Breast epithelium (tissue), 4 donors: ENCODE measurements at places on chromosomes 7 and 10.

DNA sequence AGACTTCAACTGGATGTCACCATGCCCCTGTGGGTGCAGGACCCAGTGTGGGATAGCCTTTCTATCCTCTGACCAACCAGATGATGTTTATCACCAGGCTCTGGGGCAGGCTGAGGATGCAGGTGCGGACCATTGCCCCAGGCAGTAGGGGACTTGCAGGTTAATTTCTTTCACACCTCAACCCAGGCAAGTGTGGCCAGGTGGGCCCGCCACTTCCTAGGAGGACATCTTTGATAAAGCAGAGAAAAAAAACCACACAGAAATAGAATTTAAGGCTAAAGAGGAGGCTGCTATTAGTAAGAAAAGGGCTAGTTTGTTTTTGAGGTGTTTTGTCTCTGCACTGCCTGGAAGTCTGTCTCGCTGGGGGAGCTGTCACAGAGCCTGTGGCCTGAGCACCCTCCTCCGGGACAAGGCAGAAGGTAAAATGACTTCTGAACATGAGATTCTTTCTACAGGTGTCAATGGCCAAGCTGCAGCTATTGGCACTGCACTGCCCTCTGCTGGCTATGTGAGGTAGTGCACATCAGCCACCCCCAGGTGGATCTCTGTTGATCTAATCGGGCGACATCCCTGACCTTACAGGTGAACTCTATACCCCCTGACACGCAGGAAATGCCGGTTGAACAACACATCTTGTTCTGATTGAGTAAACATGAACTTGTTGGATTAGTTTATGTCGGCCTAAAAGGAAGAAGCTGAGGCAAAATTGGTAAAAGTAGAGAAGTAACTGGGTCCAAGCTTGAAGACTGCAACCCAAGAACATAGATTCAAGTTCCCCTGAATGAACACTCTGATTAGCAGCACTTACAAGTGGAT lies 21.0 kb downstream of the UPP1 start:
- peak; percentile 68 for DNase-seq

DNA sequence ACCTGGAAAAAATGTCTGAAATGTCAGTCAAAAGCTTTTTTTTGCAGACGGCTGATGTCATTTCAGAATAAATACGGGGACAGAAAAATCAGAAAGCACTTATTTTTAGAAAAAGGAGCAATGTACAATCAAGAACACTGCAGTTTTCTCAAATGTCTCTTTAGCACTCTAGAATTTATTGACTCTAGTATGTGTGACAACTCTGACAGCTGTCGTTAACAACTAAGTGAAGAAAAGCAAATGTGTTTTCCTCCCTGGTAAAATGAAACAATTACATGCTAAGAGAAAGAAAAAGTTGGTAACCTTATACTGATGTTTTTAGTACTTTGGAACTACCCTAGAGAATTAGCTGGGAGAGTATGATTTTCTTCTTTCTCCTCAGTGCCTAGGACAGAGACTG lies 497.4 kb downstream of the GRM8 start:
- DNase-seq = no peak

GRCh38 chr10:106980495-106981451 lies 183.7 kb downstream of the SORCS1 start:
- DNase-seq = no peak

- DNase-seq = no peak
These were observed 13.1 kb downstream of the VOPP1 start for GRCh38 chr7:55558962-55559920.

GRCh38 chr10:68796605-68797004 lies 30.7 kb upstream of the STOX1 start:
- no peak for DNase-seq

DNA sequence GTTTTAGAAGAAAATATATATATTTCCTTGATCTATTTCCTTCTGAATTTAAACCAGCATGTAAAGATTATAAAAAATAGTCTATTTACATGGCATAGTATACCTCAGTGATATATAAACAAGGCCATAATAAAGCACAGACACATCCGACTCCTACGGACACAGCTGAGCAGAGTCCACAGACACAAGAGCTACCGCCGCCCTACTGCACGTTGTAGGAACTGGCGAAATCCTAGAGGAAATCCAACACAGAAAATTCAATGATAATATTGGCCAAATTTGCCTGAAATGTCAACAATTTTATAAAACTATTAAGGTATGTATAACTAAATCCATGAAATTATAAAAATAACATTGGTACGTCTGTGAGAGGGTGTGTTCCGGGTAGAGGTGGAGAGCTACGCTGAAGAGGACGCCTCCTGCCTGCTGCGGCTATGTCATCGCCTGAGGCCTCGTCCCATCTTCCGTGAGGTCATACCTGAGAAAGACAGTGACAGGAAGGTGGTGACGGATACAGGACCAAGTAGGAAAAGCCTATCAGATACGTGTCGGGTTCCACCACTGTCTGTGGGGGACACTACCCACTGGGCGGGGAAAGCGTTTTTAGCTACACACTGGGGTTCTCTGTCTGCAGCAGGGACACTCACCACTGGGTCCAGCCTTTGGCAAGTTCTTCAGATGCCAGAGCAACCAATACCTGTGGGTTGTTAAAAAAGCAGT lies 29.3 kb upstream of the NCAPG2 start:
- no peak for DNase-seq

DNA sequence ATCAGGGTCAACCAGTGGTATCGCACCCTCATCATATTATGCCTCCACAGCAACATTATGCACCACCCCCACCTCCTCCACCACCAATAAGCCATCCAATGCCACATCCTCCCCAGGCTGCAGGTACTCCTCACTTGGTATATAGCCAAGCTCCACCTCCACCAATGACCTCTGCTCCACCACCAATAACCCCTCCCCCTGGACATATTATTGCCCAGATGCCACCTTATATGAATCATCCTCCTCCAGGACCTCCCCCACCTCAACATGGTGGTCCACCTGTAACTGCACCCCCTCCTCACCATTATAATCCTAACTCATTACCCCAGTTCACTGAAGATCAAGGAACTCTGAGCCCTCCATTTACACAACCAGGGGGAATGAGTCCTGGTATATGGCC lies 14.7 kb downstream of the CBLL1 start:
- no peak for DNase-seq

- no peak for DNase-seq
These were observed 370.2 kb downstream of the ARL4A start for GRCh38 chr7:13057462-13058200.

DNA sequence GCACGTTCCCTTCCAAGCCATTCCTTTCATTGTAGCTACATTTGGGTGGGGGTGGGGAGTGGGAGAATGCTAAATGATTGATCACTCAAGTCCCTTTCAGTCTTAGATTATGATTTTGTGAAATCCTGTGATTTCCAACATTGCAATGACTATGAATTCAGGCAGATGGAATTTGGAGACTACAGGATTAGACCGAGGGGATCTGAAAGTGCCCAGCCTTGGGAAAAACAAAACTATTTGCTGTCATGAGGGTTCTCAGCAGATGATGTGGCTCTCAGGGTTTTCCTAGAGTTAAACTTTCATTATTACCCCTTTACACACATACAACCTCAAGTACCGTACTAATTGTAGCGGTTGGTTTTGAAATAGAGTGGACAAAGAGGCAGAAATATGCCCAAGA lies 4.7 kb downstream of the MACROH2A2 start:
- no peak for DNase-seq

GRCh38 chr7:19378345-19378714 lies 233.1 kb upstream of the FERD3L start:
- no peak for DNase-seq

GRCh38 chr7:116984917-116985316 lies 31.6 kb downstream of the ST7 start:
- DNase-seq = no peak

- no peak for DNase-seq
These were observed 23.1 kb upstream of the PIK3CG start for GRCh38 chr7:106841896-106842390.

- DNase-seq = no peak
These were observed 16.7 kb upstream of the SUN1 start for GRCh38 chr7:815284-816216.

- DNase-seq = no peak
These were observed 285.5 kb upstream of the TAC1 start for GRCh38 chr7:97446361-97446760.

GRCh38 chr7:112183266-112183665 lies 22.9 kb downstream of the DOCK4 start:
- no peak for DNase-seq

GRCh38 chr7:97847791-97848190 lies 24.4 kb downstream of the ASNS start:
- DNase-seq = no peak

DNA sequence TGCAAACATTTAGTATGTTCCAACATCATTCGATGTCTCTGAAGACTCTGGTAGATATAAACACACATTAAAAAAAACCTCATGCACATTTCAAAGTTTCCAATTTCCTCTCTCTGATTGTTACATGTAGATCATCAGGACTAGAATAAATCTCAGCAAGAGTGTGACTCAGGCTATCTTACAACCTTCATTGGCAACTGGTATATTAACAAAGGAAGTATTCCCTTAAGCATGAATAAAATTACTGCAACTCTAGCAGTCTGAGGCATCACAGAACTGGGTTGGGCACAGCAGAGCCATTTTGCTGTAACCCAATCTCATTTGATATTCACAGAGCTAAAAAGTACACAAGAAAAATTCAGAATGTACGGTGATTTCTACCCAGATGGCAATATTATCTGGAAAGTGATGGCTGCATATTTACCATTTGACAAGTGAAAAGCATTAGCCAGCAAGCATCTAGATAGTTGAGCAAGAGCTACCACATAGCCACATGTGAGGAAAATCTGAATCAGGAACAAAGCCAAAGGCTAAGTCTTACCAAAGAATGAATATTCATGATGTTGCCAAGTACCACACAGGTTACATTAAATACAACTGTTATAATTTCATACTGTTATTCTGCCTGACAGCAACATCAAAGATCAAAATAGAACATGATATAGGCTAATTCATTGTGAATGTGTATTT lies 232.2 kb downstream of the CRPPA start:
- DNase-seq = no peak

GRCh38 chr7:3914051-3914775 lies 613.2 kb downstream of the SDK1 start:
- DNase-seq = no peak

- no peak for DNase-seq
These were observed 40.9 kb upstream of the ATRNL1 start for GRCh38 chr10:115052226-115052625.

GRCh38 chr10:97596101-97597082 lies 6.9 kb downstream of the C10orf62 start:
- DNase-seq = no peak

GRCh38 chr10:114379631-114380041 lies 24.7 kb downstream of the AFAP1L2 start:
- no peak for DNase-seq

- no peak for DNase-seq
These were observed 588.2 kb upstream of the KCND2 start for GRCh38 chr7:119684763-119685162.

DNA sequence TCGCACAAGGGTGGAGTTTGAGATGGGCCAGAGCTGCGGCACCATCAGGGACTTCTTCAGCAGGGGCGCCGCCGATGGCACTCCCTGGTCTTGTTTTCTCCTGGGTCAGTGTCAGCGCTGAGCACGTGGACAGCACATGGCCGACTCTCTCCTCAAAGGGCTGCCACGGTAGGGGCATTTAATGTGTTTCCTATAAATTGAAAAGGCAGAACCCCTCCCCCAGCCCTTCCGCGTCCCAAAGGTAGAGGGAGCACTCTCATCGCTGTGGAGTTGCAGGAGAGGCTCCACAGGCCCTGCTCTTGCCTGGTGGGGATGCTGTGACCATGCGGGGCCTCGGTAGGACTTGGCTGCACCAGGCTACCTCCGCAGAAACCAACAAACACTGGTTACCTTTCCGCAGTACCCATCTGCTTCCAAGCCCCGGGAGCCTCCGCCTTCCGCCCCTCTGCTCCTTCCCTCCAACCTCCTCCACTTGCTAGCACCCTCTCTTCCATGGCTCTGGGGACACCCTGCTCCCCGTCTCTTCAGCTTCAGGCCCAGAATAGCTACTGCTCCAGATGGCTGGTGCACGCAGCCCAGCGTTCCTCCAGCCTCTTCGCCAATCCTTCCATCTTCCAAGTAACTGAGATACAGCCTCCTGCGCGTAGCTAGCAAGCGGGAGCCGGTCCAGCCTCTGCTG lies 166.3 kb upstream of the ADCY1 start:
- DNase-seq = no peak

DNA sequence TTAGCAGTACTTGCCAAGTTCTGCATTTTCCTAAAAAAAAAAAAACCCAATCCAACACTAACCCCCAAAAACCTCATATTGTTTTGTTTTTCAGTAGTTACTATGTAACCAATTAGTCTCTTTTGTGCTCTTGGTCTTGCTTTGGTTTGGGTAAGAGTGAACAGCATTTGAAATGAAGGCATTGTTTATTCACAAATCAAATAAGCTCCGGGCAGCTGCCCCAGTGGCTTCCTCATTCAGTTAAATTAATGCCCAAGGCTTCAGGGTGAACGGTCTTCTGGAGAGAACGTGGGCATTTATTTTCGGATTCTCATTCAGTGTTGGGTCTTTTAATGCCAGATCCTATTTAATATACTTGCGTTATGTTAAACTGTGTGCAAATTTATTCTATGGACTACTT lies 108.7 kb downstream of the GFRA1 start:
- no peak for DNase-seq

DNA sequence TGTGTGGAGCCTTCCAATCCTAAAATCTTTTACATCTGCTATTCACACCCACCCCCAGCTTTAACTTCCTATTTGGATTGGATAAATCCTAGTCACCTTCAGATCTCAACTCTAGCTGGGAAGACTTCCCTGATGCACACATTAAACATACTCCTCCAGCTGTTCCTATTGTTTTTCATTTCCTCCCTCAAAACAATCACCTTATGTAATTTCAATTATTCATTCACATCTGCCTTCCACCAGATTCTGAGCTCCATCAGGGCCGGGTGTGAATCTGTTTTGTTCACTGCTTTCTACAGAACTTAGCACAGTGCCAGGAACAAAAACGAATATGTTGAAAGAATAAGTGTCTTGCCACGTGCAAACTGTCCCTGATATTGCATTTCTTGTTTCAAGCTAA lies 497.4 kb downstream of the PLXDC2 start:
- no peak for DNase-seq

- no peak for DNase-seq
These were observed 40.3 kb upstream of the MXI1 start for GRCh38 chr10:110167149-110167548.

- no peak for DNase-seq
These were observed 5.1 kb upstream of the SMC3 start for GRCh38 chr10:110562348-110562747.

DNA sequence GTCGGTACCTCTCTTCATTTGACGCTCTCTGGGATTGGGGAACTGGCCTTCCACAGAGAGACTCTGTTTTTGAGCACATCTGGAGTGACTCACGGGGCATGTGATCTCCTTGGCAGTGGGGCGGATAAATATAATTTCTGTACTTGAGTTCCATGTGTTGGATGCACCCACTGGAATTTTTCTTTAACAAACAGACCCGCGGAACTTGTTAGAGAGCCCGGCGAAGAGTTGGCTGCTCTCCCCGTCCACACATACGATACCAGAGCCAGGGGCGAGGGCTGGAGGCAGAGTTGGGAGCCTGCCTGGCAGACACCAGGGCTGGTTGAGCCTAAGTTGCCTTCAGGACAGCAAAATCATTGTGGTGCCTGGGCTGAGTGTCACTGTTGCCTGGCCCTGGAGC lies at the start of gene FAM180A:
FAM180A (minus strand) TSS at position 44 of the 400 bp plus-strand sequence. CDS start 233 bp downstream, outside the sequence.
- peak; percentile 66 for DNase-seq

- no peak for DNase-seq
These were observed 26.1 kb upstream of the DUSP5 start for GRCh38 chr10:110471566-110472139.

- DNase-seq = no peak
These were observed 16.6 kb downstream of the ACBD5 start for GRCh38 chr10:27223964-27224363.
